Sigmoid colon (tissue), 7 donors: ENCODE measurements at places on chromosomes 12 and 14. TPM values are rescaled to one million over a fixed set of nuclear protein-coding genes. Genes with fewer than 3 reads are reported as not detected.

TAS2R42 gene
- not detected for polyA plus RNA-seq

GRCh38 chr14:81516986-81517797 lies 16.5 kb downstream of the SEL1L start:
- no peaks in the 10 kb centered on the region for H3K27me3 ChIP-seq
- peaks cover 49% of the 10 kb centered on the region for H3K4me1 ChIP-seq
- H3K4me3 ChIP-seq = no peak overlapping the region
- peak; percentile 74 for DNase-seq
- H3K27ac ChIP-seq = peak overlapping the region; percentile 80

GRCh38 chr12:114555451-114555850 lies 128.5 kb downstream of the TBX3 start:
- no peaks in the 10 kb centered on the region for H3K27me3 ChIP-seq
- no peaks in the 10 kb centered on the region for H3K36me3 ChIP-seq
- H3K27ac ChIP-seq = no peak overlapping the region
- no peak overlapping the region for H3K4me3 ChIP-seq
- H3K4me1 ChIP-seq = no peaks in the 10 kb centered on the region
- DNase-seq = no peak

DNA sequence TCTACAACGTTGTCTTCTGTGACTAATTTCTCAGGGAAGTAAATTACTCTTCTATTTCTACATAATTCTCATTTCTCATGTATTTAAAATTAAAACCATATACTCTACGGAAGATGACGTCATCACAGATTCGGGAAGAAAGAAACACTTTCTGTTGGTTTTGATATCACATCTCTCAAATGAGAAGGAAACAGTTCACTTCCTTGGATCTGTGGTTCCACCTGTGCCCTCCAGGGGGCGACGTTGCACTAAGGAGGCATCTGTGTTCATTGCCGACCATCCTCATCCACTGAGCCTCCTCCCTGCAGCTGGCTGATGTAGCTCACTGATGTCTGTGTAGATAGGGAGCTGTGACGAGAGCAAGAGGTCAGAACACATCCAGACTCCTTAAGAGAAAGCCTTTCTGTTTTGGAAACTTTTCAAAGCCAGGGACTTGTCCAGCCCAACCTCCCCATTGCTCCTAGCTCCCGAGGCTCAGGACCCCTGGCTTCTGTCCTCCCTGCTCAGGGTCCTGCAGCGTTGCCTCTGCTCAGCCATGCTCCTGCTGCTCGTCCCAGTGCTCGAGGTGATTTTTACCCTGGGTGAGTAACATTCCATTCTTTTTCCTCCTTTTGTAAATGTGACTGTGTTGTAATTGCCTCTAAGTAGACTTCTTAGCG lies 172.7 kb upstream of the OR4E1 start:
- no peak overlapping the region for H3K27ac ChIP-seq
- no peak overlapping the region for H3K4me3 ChIP-seq
- no peaks in the 10 kb centered on the region for H3K4me1 ChIP-seq
- no peaks in the 10 kb centered on the region for H3K27me3 ChIP-seq
- DNase-seq = no peak
- no peaks in the 10 kb centered on the region for H3K36me3 ChIP-seq
